Activated naive CD4-positive, alpha-beta T cell treated with anti-CD3 and anti-CD28 coated beads, Interleukin-2, amount 50 U/mL, for 16 hours (primary cell): ENCODE measurements at places on chromosomes 1 and 21.

DNA sequence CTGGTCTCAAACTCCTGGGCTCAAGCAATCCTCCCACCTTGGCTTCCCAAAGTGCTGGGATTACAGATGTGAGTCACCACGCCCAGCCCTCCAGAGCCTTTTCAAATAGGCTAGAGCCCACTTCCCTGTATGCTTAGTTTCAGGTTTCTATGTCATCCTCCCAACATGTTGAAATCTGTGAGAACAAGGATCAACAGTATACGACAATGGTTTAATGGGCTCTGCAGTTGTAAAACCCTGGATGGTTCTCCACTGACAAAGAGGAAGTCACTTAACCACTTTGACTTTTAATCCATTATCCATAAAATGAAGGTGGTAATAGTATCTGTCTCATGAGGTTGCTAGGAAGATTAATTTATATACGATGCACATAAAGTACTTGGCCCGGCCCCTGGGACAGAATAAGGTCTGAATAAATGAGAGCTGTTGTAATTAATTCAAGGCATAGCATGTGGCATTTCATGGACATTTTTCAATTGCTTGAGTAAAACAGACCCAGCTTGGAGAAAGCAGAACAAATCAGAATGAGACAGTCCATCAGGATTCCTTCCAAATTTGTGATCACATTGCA lies 113.9 kb upstream of the ZNF648 start:
- no peak for DNase-seq

DNA sequence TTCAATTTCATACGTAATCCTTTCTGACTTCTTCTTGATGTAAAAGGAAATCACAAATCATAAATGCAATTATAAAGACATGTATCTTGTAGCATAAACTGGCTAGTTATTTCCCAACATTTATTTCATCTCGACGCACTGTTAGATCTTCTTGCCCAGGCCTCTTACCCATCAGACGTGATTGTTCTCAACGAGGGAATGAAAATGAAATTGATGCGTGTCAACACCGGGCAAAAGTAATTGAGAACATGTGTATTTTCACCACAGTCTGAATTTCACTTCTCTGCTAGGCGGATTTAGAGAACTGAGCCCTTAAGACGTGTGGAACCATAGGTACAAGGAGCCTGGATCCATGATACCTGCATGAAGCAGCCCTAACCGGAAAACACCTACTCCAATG lies 519.7 kb downstream of the KCNT2 start:
- no peak for DNase-seq

- DNase-seq, result peak; percentile 71
Observed at GRCh38 chr21:31173881-31174555, 135.7 kb upstream of the KRTAP19-8 start.

DNA sequence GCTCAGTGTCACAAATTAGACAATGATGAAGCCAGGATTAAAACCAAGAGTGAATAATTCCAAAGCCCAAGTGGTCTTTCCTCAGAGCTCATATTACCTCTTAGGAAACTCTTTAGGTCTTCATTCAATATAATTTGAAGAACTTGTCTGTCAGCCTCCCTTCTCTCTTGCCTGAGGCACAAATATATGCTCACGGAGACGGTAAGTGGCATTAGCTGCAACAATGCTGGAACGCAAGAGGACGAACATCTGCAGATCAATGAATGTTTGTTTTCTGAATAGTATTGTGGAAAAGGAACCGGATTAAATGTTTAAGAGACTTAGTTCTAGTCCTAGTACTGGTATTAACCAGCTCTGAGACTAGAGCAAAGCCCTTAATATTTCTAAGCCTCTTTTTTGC lies 39.7 kb upstream of the LYST start:
- DNase-seq, result no peak

GRCh38 chr1:24353292-24353891 lies 34.2 kb downstream of the GRHL3 start:
- DNase-seq, result no peak

DNA sequence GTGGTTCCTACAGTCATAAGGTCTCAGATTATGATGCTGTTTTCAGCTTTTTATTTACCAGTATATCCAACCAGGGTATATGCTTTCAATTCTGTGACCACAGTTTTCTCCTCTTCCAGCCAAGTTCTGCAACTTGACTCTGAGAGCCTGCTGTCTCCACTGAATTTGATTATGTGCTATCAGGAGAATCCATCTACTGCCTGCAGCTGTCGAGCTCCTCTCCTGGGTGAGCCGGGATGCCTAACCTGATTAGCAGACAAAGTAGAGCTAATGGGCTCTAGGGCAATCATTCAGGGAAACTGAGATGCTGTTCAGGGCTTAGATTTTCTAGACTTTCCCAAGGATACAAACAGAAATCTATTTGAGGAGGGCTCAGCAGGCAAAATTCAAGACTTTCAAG lies 271.5 kb upstream of the BEND5 start:
- DNase-seq, result no peak
